ENCODE measurements at places on chromosomes 12 and 14.

GRCh38 chr12:31702047-31702446 lies 26.8 kb downstream of the AMN1 start:
- no peak for DNase-seq

- DNase-seq: no peak
Observed at GRCh38 chr14:51912112-51912786, 51.8 kb downstream of the GNG2 start.

DNA sequence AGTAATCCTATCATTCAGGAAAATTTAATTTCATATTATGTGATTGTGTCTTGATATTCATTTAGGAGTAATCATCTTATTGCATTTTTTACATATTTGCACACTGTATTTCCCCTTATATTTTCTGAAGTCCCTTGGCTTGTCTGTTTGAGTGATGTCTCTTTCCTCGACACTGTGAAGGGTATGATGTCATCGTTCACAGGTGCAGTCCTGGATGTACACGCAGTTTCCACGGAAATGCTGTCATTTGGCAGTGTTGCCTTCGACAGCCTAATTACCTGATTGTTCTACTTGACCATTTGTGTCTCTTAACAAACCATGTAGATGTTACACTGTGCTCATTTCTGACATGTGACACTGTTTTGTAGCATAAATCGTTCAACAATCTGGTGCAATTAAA lies 1277.0 kb downstream of the TMEM121 start:
- DNase-seq: no peak

DNA sequence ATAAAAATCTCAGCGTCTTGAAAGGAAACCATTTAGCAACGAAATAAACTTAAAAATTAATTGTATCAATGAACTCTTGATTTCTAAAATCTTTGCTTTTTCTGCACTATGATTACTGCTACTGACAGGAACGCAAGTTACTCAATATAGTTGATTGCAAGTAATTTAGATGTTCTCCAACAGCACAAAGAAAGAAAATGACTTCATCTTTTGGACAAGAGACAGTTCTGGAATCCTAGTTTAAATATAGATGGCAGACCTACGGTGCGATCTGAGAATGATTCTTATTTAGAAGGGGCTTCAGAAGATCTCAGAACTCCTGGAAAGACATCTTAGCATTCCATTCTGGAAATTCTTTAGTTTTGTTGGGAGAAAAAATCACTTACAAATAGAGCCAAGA lies 1.4 kb upstream of the SUDS3 start:
- no peak for DNase-seq

- no peak for DNase-seq
Observed at GRCh38 chr12:51127050-51127729, 43.8 kb upstream of the CSRNP2 start.

DNA sequence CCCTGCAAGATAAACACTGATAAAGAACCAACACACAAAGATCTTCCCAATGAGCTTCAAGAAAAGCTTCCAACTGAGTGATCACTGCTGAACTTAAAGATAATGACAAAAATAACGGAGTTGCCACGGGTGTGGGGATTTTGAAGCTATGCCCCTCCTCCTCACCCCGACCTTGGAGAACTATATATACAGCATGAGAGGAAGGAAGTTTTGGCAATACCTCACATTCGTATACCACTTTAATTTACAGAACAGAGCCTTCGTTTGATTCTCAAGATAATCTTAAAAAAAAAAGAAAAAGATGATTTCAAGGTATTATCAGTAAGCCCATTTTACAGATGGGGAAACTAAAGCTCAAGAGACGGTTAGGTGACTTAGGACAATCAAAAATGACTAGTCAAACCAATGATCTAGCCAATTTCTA lies 715 bp downstream of the NEK9 start:
- DNase-seq: no peak

DNA sequence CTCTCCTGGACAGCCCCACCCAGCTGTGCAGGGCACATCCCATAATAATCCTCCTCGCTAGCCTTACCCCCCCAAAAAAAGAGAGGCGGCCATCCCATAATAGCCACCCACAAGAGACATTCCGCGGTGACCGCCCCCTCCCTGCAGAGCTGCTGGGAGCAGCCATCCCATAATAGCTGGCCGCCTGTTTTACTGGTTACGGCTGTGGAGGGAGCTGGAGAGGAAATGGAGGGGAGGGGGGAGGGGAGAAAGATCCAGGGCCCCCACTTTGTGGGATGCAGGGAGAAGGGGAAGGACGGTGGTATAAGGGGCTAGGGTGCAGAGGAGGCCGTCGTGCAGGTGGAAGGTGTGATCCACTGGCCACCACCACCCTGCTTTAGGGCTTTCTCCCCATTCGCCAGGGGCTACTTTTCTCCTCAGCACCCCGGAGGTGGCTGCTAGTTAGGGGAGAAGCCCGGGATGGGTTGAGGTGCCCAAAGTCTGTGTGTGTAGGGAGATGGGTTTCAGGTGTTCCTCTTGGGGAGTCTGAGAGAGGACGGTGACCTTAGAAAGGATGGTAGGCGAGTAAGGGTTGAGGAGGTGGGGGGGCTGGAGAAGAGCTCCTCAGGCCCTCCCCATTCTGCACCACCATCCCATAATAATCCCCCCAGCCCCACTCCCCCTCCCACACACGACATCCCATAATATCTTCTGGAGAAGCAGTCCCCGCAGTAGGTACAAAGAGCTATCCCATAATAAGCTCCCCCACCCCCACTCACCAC lies 6.0 kb upstream of the CHD4 start:
- DNase-seq: peak; percentile 86

- peak; percentile 64 for DNase-seq
Observed at GRCh38 chr12:110937104-110937641, 16.8 kb upstream of the MYL2 start.

- DNase-seq: no peak
Observed at GRCh38 chr12:24898606-24899005, 50.3 kb downstream of the BCAT1 start.

- DNase-seq: no peak
Observed at GRCh38 chr12:103908877-103909276, 21.3 kb upstream of the HSP90B1 start.

DNA sequence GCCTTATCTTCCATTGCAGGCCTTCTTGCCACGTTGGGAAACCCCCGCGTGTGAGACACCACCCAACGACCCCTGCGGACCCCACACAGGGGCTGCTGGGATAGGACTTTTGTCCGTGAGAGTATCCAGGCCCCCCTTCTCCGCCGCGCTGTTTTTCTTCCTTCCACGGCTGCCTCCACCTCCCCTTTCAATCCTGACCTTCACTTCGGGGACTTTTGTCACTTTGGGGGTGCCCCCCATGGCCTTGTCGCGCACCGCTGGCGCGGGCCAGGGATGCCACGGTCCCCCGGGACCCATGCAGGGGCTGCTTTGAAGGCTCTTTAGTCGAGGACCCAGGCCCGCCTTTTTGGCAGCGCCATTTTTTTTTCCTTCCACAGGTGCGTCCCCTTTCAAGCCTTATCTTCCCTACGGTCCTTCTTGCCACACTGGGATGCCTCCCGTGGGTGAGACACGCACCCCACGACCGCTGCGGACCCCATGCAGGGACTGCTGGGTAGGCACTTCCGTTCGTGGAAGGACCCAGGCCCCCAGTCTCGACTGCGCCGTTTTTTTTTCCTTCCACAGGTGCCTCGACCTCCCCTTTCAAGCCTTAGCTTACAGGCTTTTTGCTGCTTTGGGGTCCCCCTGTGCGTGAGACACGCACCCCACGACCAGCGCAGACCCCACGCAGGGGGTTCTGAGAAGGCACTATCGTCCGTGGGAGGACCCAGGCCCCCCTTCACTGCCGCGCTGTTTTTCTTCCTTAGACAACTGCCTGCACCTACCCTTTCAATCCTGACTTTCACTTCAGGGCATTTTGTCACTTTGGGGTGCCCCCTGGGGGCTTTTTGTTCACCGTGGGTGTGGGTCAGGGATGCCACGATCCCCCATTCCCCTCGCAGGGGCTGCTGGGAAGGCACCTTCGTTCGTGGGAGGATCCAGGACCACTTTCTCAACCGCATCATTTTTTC lies 267.4 kb downstream of the ALG10 start:
- DNase-seq: no peak

DNA sequence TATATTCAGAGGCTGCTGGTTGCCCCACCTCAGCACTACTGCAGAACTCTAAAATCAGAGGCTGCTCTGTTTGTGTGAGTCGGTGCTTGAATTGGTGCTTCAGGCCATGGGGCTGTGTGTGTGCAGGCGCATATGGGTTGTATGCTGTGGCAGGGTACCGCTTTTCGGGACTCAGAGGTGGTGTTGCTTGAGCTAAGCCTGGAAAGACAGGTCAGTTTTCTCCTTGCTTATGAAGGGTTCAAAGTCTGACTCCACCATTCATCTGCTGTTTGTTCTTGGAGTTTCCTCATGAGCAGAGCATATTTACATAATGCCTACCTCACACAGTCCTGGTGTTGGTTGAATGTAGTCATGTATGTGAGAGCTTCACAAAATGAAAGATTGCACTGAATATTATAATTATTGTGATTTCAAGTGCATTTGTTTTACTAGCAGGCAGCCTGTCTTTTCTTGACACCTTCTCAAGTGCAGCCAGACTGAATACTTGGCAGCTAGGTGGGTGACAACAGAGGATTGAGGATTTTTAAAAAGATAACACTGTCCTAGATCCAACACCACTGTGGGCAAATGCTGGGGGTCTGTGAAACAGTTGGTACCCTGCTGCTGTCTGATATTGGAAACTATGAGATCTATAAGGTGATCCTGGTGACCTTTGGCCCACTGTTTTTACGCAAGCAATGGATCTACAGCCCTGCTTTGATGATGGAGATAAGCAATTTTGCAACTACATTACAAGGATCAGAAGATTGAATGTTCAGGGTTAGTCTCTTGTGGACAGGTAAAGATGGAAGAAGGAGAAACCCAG lies 1.0 kb upstream of the ANG start:
- DNase-seq: no peak

DNA sequence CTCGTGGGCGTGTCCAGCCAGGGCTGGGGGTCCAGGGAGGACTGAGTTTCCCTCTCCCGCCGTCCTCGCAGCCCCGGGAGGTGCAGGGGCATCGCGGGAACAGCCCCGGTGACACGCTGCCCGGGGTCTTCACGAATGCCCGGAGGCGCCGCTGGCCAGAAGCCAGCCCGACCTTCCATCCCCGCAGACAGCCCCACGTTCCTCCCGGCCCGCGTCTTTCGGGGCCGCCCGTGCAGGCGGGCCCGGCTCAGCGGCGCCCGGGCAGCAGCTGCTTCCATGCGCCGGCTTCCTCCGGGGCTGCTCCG lies 827 bp upstream of the TEDC1 start:
- no peak for DNase-seq

Data from cerebellar nuclear complex (tissue), 1 donor.